ENCODE measurements at places on chromosomes 11 and 22.

- DNase-seq: no peak
Measured at GRCh38 chr11:72774499-72774898, 19.3 kb downstream of the STARD10 start.

DNA sequence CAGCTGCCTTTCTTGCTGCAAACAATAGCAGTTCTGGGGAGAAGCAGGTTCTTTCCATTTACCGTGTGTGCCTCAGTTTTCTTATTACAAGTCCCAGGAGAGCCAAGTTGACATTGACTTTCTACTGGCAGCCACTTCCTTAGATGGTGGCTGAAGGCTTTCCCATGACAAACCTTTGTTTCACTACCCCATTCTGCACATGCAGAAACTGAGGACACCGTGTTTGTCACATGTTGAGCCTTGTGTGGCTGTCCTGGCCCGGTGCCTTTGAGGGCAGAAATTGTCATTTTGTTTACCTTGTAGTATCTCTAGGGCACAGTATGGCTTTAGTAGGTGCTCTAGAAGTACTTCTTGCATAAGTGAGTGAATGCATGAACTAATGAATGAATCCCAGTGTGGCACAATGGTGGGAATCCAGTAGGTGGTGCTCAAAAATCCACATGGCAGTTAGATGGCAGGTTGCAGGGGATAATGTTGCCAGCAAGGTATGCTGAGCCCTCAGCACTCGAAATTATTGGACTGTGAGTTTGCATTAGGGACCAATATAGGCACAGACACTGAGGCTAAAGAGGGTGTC, 101.6 kb downstream of the CSNK2A3 start:
- no peak for DNase-seq

DNA sequence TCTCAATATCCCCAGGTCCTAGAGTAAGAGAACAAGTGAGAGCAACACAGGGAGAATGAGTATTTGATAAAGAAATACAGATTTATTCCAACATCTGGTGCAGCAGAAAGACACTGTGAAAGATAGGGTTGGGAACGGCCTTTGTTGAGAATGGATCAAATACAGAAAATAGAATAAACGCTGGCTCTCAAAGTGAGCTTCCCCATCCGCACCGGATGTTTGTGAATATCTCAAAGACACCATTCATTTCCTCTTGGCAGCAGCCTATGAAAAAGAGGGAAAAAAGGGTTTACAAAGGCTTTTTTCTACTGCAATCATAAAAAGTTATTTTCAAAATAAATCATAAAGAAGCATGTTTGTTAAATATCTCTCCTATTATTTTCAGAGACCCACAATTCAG, 279.3 kb downstream of the CASP12 start:
- no peak for DNase-seq

DNA sequence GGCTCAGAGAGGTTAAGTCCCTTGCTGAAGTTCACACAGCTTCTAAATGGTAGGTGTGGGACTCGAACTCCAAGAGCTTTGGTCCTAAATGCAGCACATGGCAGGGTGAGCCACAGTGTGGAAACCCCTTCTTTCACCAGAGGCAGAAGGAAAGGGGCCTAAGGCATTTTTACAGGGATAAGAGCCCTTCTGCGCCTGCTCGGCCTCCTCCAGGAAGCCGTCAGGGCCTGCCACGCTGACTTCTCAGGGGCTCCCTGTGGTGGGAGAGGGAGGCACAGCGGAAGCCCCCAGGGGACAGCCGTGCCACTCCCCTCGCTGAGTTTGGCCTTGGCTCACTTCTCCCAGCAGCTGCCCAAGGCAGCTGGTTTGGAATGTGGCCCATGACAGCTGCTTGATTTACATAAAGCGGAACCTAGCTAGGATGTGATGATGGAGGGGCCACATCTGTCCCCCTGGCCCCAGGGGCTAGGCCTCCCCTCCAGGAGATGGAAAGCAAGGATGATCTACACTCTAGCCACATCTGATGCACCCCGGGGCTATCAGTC, 35.4 kb downstream of the CD82 start:
- DNase-seq: peak; percentile 28

- DNase-seq: no peak
Measured at GRCh38 chr22:20213833-20214708, 54.0 kb downstream of the RTN4R start.

DNA sequence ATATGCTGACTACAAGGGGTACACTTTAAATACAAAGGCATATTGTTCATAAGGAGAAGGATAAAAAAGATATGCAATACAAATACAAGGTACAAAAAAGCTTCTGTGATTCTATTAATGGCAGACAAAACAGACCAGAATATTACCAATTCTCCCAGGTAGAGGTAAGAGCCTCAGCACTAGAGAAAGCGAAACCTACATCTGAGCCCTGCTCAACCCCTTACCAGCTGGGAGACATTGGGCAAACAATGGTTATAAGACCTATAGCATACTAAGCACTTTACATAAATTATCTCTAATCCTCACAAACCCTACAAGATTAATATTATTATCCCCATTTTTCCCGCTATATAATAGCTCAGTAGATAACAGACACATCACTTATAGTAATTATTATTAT, 41.2 kb upstream of the LRRC55 start:
- DNase-seq: no peak

DNA sequence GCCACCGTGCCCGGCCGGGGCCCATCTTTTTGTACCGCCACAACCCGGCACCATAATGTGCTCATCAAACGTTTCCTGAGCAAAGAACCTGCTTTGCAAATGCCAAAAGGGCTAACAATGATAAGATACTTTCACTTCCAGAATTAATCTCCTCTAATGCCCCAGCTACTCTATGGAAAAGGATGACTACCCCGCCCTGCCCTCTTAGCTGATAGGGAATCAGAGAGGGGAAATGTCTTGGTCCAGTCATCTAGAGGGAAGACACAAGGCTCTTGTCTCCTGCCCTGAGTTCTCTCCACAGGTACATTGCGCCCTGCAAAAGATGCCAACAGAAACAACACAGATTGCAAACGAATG, 586 bp downstream of the TTLL1 start:
- DNase-seq: no peak

DNA sequence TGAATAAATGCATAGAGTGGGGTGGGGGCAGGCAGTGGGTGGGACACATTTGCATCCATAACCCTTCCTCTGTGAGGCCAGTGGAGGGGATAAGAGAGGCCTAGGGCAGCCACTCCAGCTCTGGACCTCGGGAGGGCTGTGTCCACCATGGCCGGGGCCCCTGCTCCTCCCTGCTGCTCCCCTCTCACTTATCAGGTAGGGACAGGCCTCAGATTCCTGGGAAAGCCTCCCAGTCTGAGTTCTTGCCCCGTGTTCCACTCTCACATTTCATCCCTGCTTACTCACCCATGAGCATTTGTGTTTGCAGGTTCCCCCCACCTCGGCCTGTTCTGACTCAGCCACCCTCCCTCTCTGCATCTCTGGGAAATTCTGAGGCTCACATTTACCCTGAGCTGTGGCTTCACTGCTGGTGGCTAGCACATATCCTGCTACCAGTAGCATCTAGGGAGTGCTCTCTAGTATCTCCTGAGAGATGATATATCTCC, 128.7 kb upstream of the TOP3B start:
- peak; percentile 35 for DNase-seq

DNA sequence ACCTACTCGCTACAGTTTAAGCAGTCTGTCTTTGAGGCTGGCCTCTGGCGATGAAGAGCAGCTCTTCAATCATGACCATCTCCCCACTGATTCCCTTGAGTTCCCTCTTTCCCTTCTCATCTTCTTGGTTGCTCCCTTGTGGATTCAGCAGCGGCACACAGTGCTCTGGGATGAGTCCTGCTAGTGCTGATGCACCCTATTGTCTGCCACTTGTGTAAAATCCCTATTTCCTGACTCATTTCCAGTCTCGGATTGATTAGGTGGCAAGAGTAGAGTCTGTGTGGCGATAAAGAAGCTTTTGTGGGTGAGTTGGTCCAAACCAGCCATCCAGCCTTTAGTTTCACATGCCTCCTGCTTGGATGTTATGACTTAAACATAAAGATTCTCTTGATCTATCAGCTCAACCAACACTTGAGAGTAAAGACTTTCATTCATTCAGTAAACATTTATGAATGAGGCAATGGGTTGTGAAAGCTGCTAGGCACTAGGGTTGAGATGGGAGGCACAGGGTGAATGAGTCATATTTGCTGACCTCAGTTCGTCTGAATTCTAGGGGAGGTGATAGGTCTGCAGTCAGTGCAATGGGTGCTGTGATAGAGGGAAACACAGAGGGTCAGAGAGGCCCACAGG, 219.4 kb upstream of the RAG2 start:
- DNase-seq: peak; percentile 6

DNA sequence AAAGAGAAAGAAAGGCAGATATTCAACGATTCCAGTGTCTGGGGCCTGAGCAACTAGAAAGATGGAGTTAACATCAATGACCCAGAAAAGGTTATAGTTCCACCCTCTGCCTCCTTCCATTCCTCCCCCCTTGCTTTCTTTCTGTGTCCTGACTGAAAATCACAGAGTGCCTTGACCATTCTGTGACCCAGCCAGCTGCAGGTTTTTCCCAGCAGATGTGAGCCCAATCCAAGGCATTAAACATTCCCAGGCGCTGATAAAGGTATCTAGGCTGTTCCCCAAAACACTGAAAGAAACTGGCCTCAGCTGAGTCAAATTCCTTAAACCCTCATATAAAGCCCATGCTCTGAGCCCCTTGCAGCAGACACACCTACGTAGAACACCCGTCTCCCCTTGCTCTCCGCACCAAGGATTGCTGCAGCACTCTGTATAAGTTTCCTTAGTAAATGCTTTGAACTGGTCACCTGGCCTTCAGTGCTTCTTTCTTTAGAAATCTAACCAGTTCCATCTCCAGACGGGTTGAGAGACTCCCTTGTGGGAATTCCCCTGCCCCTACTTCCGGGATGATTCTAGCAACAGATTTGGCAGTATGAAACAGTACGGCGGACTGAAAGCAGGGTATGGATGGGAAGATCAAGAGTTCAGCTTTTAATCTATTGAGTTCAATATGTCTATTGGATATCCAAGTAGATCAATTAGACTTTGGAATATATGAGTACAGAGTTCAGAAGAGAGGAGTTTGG, 48.8 kb upstream of the ZC3H12C start:
- no peak for DNase-seq

GRCh38 chr11:14956111-14956510, 16.0 kb downstream of the CALCA start:
- DNase-seq: no peak

- DNase-seq: peak; percentile 71
Measured at GRCh38 chr22:20953668-20954500, 13.2 kb upstream of the AIFM3 start.

DNA sequence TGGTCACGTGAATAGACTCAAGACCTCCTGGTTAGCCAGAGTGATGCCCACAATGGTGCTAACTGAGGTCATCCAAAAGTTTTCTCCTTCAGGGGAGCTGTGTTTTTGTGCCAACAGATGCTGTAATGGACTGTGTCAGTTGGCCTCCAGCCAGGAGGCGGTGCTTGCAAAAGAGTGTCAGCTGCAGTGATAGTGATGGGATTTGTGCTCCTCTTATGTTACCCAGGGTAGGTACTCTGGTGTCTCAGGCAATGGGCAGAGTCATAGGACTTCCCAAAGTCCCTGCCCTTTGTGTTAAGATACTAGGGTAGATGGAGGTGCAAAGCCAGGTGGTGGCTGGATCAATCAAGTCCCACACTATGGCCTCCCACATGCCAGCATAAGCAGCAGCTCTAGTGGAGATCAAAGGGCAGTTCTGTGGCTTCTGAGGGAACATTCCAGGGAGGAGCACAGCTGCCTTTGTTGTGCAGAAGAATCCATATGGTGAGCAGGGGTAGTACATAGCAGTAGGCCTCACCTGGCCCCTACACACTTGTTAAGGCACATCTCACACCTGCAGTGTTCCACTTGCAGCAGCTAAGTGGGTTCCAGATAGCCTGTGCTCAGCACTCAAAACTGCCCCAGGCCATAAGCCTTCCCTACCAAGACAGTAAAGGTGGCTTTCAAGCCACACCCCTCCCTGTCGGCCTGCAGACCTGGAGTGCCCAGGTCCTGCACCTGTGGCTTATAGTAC, 9.4 kb upstream of the FANCF start:
- peak; percentile 53 for DNase-seq

DNA sequence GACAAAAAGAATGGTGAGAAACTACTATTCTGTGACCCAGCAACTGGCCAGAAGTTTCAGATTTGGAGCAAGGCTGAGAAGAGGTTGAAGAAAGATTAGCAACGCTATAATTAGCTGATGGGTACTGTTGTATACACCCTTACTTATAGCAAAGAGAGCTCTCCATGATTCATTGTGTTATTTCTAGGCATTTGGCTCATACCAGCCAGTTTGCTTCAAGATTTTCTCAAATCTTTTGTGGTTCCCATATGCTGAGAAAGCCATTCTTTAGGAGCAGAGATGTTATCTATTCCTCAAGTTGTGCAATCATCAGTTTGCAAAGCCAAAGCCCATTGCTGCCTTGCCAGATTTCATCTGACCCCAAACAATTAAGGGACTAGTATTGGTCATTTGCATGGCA, 179.4 kb downstream of the ETS1 start:
- DNase-seq: peak; percentile 68

DNA sequence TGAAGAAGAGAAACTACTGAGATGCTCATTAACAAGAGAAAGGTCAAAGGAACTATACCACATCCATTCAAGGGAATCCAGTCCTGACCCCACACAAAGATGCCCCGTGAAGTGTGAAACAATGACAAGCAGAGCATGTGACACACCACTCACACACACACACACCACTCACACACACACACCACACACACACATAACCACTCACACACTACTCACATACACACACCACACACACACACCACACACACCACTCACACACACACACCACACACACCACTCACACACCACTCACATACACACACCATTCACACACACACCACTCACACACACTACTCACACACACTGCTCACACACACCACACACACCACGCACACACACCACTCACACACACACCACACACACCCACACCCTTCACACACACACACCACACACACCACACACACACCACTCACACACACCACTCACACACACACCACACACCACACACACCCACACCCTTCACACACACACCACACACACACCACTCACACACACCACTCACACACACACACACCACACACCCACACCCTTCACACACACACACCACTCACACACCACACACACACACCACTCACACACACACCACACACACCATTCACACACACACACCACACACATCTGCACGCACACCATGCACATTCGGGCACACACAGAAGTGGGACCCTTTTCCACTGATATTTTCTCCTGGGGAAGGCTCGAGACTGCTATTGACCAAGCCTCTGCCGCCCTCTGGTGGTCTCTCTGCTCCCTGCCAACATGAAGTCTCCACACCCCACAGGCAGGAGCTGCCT, 32.0 kb upstream of the COMT start:
- peak; percentile 83 for DNase-seq

DNA sequence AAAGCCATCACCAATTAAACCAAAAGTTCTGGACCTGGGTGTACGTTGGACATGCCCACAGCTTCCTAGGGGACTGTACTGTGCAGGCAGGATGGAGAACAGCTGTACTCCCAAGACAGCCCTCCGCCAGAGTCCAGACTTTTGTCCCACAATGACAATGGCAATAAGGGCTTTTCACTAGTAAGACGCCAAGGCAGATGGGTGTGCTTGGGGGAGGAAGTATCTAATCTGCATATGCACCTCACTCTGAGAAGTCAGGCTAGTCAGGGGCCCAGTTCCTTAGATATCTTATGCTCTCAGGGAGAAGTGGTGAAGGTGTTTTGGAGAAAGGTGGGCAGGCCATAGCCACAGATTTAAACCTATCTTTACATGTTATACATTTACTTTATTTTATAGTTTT, 85.1 kb upstream of the USP47 start:
- no peak for DNase-seq

All from cardiac fibroblast (primary cell).